ENCODE measurements at places on chromosomes 1 and 21.
A peak's percentile ranks its signal among the peaks of the same experiment; 100 is the strongest.

GRCh38 chr1:23791516-23792047 lies 637 bp downstream of the LYPLA2 start:
- DNase-seq = peak; percentile 53

- no peak for DNase-seq
Measured at GRCh38 chr1:4033129-4033676, 133.1 kb upstream of the C1orf174 start.

DNA sequence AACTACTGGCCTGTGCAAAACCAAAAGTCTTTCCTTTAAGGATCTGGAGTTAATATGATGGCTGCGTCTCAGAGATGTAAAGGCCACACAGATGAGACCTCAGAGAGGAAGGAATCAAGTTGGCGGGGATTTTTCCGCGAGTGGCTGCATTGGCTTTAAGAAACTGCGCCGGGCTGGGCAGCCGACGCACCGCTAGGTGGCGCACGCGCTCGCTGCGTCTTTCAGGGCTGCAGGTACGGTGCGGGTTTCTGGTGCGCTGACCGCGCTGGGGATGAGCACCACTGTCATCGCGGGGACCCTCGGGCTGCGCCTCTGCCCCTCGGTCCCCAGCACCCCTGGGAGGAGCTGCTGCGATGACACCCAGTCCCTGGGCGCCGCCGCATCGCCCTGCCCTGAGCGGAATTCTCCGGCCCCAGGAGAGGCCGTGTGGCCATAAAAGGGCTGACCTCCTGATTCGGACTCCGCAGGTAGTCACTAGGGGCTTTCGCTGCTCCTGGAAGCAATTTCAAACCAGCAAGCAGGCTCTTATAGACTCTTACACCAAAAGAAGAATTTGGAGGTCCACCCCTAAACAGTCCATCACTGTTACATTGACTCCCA lies 241.0 kb downstream of the KCNJ6 start:
- DNase-seq = peak; percentile 37

GRCh38 chr1:160261556-160261892 lies 825 bp downstream of the DCAF8 start:
- peak; percentile 65 for DNase-seq

- DNase-seq = no peak
Measured at GRCh38 chr1:162629651-162630050, 2.6 kb upstream of the DDR2 start.

Measured in stimulated activated naive CD4-positive, alpha-beta T cell (primary cell).